ENCODE measurements at places on chromosomes 13 and 19. TPM values are rescaled to one million over a fixed set of nuclear protein-coding genes. Genes with fewer than 3 reads are reported as not detected.

Gene MZF1
- total RNA-seq: 22.2 TPM

Gene IGLON5
- 64.1 TPM for total RNA-seq

Gene CYP2A6
- total RNA-seq: 0.25 TPM

Gene STOML3
- total RNA-seq: not detected

Gene PTH2
- 1.7 TPM for total RNA-seq

Gene OR7D2
- not detected for total RNA-seq

Gene ZNF541
- 0.09 TPM for total RNA-seq

Gene ABCC4
- 7.8 TPM for total RNA-seq

Gene PSG3
- total RNA-seq: not detected

DNA sequence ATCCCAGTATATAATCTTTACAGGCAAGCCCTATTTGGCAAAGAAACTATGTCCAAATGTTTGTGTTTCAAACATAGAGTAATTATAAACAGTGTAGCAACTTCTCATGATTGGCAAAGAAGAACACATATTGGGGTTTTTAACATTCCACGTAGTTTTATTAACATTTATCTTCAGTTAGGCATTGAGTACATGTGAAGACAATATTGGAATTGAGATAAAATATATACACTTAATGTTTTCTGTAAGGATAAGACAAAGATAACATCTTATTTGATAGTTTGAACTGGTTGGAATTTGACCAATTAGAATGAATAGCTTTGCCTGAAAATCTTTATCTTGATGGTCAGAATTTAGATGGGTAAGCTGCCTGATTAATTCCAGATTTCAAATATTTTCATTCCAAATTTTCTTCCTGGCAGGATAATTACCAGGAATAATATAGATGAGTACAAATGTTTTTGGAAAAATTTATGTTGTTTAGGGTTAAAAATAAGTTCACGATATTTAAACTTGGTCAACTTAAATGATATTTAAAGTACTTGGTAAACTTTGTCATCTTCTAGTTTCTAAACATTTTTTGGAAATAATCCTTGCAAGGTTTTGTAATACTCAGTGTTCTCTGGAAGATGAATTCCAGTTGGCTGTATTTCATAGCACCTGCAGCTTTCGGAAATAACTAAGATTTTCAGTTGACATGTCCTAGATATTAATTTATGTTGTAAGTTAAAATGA is 536.5 kb upstream of the SPRY2 start:
- DNase-seq: no peak

DNA sequence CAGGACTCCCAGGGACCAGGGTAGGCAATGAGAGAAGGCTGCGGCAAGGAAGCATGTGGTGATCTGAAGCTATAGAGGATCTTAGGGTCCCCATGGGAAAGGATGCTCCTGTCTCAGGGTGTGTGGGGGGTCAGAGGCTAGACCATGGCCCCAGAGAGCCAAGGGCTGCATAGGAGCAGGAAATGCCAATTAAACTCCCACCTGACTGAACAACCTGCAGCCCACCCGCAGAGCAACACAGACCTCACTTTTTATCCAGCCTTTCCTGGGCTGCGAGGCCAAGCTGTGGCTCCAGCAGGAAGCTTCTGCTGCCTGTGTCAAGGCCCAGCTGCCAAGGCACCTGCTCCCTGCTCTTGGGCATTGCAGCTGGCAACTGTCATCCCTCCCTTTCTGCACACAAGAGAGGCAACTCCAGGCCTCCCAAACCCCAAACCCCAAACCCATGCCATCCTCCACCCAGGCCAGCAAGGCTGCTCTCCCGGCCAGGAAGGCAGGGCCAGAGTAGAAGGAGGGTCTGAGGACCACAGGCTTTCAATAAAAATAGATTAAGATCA is 290.1 kb downstream of the FOXO1 start:
- no peak for DNase-seq

GRCh38 chr13:45966715-45967114 is 85.8 kb downstream of the ZC3H13 start:
- DNase-seq: no peak

GRCh38 chr19:6718741-6719539 is 1.5 kb downstream of the C3 start:
- peak; percentile 78 for DNase-seq

- DNase-seq: peak; percentile 67
Observed at GRCh38 chr13:44243198-44243857, 130.3 kb upstream of the SERP2 start.

- no peak for DNase-seq
Observed at GRCh38 chr13:40792284-40793051, 3.1 kb downstream of the SLC25A15 start.

GRCh38 chr13:35812736-35813135 is 318.4 kb downstream of the DCLK1 start:
- DNase-seq: no peak

- DNase-seq: no peak
Observed at GRCh38 chr13:37598597-37598996, at the start of gene POSTN. TSS of gene POSTN (minus strand) at chr13:37598768. CDS start at chr13:37598726, 42 bp downstream.

DNA sequence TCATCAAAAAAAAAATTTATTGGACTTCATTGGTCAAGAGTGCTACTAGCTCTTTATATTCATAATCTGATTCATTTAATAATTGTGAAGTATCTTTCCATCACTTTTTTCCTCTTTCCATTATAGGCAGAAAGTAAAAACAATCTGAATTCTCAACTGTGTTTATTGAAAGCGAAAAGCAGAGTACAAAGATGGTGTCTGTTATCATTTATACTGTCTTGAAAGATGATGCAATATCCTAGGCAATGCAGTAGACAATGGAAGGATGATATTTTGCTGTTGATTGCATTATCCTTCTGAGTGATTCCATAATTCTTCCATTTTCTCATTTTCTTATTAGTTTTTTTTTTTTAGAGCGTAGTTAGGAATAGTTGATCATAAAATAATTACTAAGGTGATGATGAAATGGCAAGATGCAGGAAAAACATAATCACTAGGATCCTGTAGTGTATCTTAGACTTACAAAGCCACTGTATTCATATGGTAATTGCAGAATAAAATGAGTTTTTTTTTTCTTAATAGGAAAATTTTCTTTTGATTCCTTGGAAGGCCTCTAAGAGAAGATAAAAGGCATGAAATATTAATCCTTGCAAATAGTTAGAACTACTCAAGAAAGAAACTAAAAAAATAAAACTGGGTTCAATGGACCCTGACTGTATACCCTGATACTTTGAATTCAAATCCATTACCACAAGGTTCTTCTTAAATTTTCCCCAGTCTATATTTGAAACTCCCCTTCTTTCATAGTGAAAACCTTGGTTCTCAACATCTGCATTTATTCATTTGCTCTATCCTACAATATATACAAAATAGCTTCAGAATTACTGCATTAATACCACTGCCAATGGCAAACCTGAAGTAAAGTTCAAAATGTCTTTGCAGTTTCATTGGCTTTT is 11.6 kb downstream of the URI1 start:
- no peak for DNase-seq

DNA sequence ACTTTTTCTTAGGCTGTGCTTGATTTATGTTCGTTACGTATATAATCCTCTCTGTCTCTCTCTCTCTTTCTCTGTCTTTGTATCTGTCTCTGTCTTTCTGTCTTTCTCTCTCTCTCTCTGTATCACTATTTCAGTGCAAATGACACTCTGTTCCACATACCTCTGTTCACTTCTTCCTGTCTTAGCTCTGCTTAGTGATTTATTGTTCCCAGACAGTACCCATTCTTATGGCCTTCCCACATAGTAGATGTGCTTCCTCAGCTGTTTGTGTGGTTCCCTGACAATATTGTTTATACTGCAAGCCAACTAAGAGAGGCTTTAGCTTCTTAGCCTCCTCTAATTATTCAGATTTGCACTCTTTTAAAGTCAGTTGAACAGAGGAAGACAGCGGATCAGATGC is 1244.2 kb downstream of the DIAPH3 start:
- no peak for DNase-seq

GRCh38 chr13:62663767-62664166 is 1248.1 kb upstream of the PCDH20 start:
- no peak for DNase-seq

All from WTC11 (cell line).